ENCODE measurements at places on chromosomes 6 and 20.

DNA sequence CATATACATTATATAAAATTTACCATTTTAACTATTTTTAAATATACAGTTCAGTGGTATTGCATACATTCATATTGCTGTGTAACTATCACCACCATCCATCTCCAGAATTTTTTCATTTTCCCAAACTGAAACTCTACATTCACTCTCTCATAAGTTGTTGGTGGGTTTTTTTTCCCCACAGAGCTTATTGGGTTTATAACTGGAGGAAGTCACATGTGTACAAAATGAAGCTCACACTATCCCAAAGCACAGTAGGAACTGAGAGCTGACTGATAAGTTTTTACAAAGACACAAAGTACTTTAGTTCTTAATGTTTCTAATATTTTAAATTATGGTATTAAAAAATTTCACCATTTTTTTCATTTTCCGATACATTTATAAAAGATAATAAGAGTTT is 78.8 kb upstream of the TNFAIP3 start:
- DNase-seq = no peak

GRCh38 chr20:46085179-46085851 is 4.4 kb downstream of the NCOA5 start:
- peak; percentile 8 for DNase-seq

- DNase-seq = no peak
Observed at GRCh38 chr6:72661411-72661810, 39.5 kb downstream of the KCNQ5 start.

DNA sequence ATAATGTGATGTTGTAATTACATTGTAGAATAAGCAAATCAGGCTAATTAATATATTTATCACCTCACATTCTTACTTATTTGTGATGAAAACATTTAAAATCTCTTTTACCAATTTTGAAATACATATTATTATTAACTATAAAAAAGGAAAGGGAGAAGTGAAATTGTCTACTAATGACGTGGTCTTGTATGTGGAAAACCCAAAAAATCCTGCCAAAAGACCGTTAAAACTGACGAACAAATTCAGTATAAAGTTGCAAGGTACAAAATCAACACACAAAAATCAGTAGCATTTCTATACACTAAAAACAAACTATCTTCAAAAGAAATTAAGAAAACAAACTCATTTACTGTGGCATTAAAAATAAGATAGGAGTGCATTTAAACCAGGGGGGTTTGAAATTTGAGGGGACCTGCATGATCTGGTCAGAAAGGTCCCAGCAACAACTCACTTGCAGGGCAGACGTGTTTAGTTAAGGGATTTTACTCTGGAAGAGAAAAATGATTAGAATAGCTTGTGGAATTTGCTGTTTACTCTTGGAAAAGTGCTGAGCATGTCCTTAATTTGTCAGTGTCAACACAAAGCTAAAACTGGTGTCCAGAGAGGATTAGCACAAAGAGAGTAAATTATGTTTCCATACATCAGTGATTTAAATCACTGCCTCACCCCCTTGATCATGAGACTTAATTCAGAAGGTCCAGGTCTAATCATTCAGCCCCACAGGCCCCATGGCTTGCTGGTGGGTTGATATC is 235.0 kb upstream of the RIN2 start:
- DNase-seq = no peak

- no peak for DNase-seq
Observed at GRCh38 chr6:161091972-161092701, 100.6 kb downstream of the MAP3K4 start.

GRCh38 chr6:41581381-41581991 is 35.3 kb downstream of the FOXP4 start:
- peak; percentile 28 for DNase-seq

- DNase-seq = no peak
Observed at GRCh38 chr20:63695424-63696305, 787 bp upstream of the TNFRSF6B start.

GRCh38 chr6:11015102-11015501 is 29.0 kb downstream of the ELOVL2 start:
- DNase-seq = no peak

GRCh38 chr6:38432479-38432878 is 207.2 kb downstream of the BTBD9 start:
- no peak for DNase-seq

DNA sequence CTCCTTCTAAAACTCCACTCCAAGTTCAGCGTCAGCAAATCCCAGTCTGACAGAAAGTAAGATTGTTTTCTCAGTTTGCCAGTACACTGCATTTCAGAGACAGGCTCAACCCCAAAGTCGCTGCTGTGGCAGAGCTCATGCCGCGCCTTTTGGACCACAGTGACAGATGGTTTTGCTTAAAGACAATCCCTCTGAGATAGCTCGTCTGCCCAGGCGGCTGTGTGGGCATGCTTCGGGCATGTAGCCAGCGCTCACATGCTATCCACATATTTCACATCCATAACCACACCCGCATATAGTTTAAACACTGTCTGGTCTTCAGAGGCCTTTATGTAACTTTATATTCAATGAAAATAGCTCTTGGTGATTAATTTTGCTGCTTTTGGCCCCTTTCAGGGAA is 14.7 kb upstream of the PXDC1 start:
- no peak for DNase-seq

- no peak for DNase-seq
Observed at GRCh38 chr20:5567644-5568043, 182.6 kb upstream of the SHLD1 start.

GRCh38 chr6:96963809-96964208 is 39.3 kb downstream of the KLHL32 start:
- DNase-seq = no peak

DNA sequence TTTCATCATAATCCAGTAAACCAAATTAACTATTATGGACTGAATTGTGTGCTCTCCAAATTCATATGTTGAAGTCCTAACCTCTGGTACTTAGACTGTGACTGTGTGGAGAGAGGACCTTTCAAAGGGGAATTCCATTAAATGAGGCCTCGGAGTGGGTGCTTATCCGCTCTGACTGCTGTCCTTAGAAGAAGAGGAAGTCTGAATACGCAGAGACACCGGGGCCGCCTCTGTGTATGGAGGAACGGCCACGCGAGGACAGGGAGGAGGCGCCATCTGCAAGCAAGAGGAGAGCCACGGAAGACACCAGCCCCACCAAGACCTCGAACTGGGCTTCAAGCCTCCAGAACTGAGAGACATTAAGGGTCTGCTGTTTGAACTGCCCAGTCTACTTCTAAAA is 35.6 kb upstream of the RPS6KA2 start:
- no peak for DNase-seq
